ENCODE measurements at places on chromosomes 13 and 19.
A peak's percentile ranks its signal among the peaks of the same experiment; 100 is the strongest.

DNA sequence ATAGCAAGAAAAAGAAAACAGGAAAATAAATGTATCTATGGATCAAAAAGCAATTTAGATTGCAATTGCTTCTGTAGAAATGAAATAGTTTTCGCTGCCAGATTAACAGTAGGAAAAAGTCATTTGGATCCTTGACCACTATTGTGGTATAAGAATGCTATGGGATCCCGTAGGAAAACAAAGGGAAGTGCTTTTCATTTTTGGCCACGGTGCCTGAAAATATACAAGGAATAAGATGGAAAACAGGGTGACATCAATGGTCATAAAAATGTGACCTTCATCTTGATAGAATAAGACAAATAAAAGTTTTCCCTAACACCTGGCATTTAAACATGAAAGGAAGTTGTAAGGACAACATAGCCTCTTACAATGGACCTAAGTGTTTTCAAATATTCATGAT lies 622.8 kb downstream of the DACH1 start:
- DNase-seq = no peak

GRCh38 chr19:3029065-3029923 lies at the start of gene TLE2:
Gene TLE2 (minus strand): TSS chr19:3029280. CDS start chr19:3028904, 376 bp downstream.
- no peak for DNase-seq

GRCh38 chr19:4014541-4015491 lies 7.3 kb downstream of the PIAS4 start:
- DNase-seq = peak; percentile 34

GRCh38 chr19:31338069-31338776 lies 11.0 kb downstream of the TSHZ3 start:
- no peak for DNase-seq

GRCh38 chr13:113793718-113794085 lies 34.7 kb downstream of the TMEM255B start:
- DNase-seq = no peak

- no peak for DNase-seq
These were observed 19.6 kb downstream of the CCDC8 start for GRCh38 chr19:46393456-46394401.

- DNase-seq = no peak
These were observed 6.5 kb upstream of the CCNE1 start for GRCh38 chr19:29805031-29805965.

- no peak for DNase-seq
These were observed 135.4 kb downstream of the SLITRK6 start for GRCh38 chr13:85663856-85664255.

GRCh38 chr19:35872180-35872579 lies 3.8 kb downstream of the APLP1 start:
- DNase-seq = no peak

DNA sequence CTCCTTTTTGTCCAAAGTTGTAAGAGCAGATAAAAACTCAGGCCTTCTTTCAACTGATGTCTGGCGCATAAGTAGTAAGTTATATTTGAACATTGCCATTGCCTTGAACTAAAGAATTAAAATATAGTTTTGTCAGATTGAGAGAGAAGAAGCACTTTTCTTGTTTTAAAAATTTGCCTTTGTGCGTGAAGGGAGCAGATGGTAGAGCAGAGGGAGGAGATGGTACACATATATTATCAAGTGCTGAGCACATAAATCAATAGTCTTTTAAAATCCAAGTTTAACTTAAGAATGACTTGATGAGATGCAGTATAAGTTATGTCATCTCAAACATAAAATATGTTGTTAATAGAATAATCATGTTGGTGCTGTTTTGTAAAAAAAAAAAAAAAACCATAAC lies 504.6 kb upstream of the KLHL1 start:
- DNase-seq = no peak

GRCh38 chr13:34913040-34913439 lies 29.0 kb upstream of the NBEA start:
- no peak for DNase-seq

GRCh38 chr19:18263324-18264136 lies 10.7 kb downstream of the IQCN start:
- no peak for DNase-seq

GRCh38 chr19:18408053-18408476 lies 10.6 kb upstream of the LRRC25 start:
- no peak for DNase-seq
